Panc1 (cell line): ENCODE measurements at places on chromosomes 5 and 9.

GRCh38 chr5:141641634-141642267, 5.0 kb downstream of the RELL2 start:
- no peaks in the 10 kb centered on the region; the same call in 1 of the 2 replicates for H3K36me3 ChIP-seq
- no peak overlapping the region for H3K4me3 ChIP-seq
- DNase-seq, result no peak
- H3K27ac ChIP-seq, result no peak overlapping the region

DNA sequence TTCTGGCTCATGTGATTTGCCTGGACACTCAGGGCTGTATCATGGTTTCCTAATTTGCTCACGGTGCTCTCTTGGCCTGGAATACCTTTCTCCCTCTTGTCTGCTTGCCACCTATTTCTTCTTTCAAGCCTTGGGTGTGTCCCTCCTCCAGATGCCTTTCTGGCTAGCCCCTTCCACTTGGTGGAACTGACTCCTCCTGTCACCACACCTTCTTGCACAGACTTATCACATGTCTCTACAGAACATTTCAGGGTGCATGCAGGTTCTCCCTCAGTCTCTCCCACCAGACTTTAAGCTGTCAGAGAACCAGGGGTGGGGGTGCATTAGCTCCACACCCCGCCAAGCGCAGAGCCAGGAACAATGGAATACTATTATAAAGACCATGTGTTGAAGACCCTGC, 1.9 kb downstream of the TBC1D2 start:
- H3K27ac ChIP-seq, result no peak overlapping the region
- no peak overlapping the region for H3K4me3 ChIP-seq
- no peaks in the 10 kb centered on the region; the same call in 1 of the 2 replicates for H3K36me3 ChIP-seq
- H3K27me3 ChIP-seq, result no peaks in the 10 kb centered on the region

- no peaks in the 10 kb centered on the region for H3K27me3 ChIP-seq
- no peak overlapping the region for H3K4me3 ChIP-seq
- H3K36me3 ChIP-seq, result no peaks in the 10 kb centered on the region
- H3K27ac ChIP-seq, result no peak overlapping the region
- no peak for DNase-seq
These were observed 81.9 kb downstream of the MAP1B start for GRCh38 chr5:72189146-72189545.

DNA sequence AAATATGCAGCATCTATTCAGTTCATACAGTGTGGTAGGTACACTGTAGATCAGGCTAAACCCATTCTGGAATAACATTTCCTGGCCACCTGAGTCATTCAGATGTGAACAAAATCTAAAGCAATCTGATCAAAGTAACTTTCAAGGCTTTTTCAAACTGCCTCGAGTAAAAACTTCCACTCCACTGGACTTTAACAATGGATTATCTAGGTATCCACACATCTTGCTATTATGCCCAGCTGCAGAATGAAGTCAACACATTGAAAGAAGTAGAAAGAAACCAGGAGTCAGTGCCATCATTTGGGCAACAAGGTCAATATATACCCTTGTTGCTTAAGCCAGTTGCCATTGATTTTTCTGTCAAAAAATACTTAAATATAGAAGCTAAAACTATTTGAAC, 1352.6 kb upstream of the NUDT12 start:
- H3K4me1 ChIP-seq, result peaks cover 6% of the 10 kb centered on the region; the same call in 1 of the 2 replicates
- no peaks in the 10 kb centered on the region for H3K27me3 ChIP-seq
- no peaks in the 10 kb centered on the region for H3K36me3 ChIP-seq
- H3K4me3 ChIP-seq, result no peak overlapping the region
- no peak overlapping the region for H3K27ac ChIP-seq
- DNase-seq, result no peak

DNA sequence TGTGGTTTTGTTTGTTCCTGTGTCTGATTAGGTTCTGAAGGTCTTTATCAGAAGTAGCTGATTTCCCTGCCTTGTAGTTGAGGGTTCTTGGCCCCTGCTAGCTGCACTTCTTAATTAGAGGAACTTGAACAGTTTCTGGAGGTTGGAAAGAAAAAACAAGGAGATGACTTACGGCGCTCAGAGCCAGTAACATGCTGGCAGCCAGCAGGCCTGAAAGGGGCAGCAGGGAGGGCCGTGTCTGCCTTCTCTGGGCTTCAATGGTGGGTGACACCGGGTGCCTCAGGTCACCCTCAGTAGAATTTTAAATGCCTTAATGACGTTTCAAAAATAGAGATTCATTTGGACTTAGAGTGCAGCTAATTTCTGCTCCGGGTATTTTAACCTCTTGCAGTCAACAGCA, 15.8 kb downstream of the UBE2QL1 start:
- H3K27me3 ChIP-seq, result peaks cover 4% of the 10 kb centered on the region
- no peaks in the 10 kb centered on the region for H3K36me3 ChIP-seq
- H3K4me1 ChIP-seq, result no peaks in the 10 kb centered on the region
- H3K27ac ChIP-seq, result no peak overlapping the region
